ENCODE measurements at places on chromosomes 2 and 18.

DNA sequence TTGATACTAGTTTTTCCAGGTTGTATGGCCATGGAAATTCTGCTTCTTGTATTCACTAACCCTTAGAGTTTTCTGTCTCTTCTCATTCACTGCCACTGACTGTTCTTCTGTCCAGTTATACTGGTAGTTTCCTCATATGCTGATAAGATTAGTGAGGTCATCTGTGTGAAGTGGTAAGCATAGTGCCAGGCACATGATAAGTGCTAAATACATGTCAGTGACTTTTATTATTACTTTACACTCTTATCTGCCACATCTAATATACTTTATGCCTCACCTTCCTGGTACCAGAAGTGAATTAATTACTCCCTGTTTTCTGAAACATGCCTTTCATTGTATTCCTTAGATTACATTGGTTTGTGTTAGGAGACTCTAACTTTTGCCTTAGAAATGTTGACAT lies 91.3 kb downstream of the NBEAL1 start:
- no peak for DNase-seq

DNA sequence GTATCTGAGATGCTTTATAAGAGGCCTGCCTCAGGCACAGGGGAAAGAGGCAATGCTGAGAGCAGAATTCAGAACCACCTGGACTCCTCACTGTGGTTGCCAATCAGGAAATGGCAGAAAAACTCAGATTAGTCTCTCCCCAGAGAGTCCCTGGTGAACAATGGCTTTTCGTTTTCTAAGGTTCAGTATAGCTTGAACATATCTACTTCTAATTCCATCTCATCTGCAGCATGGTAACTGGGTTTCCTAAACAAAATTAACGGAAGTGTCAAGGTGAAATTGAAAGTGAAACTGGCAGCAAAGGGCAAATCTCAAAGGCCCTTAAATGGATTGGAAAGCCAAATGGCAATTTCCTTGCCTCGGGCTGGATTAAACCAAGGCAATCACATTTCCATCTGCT lies 480.2 kb upstream of the ACVR2A start:
- no peak for DNase-seq

- DNase-seq, result no peak
These were observed 77.4 kb downstream of the RTP5 start for GRCh38 chr2:241947004-241947350.

GRCh38 chr2:159542101-159542500 lies 74.2 kb downstream of the BAZ2B start:
- DNase-seq, result no peak

DNA sequence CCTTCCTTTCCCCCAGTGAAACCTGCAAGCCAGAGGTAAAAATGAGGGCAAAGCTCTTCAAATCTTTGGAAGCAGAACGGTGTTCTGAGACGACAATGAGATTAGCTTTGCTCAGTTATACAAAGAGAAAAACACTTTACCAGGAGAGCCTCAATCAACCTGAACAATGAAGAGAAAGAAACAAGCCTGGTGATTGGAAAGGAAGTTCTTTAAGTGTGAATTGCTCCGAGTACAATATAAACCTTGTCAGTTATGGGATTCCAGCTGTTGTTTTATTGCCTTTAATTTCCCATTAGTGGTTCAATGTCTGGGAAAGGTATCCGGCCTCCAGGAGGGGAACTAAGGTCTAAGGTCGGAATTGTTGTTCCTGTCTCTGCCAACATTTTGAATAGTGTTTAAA lies 901.6 kb downstream of the EPHA4 start:
- DNase-seq, result no peak

DNA sequence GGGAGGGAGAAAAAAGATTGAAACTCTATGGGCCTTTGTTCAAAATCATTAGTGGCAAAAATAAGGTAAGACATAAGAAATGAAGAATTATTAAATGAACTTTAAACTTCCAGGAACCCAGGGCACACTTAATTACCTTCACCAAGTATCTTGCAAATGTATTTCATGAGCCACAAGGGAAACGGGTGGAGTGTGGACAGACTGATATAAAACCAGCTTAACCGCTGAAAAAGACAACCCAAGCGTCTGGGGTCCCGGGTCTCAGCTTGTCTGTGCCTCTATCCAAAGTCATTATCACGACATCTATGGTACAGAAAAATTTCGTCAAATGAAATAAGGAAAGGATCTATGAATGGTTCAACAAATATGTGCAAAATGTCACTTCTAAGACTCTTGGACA lies 13.9 kb upstream of the MBOAT2 start:
- no peak for DNase-seq

DNA sequence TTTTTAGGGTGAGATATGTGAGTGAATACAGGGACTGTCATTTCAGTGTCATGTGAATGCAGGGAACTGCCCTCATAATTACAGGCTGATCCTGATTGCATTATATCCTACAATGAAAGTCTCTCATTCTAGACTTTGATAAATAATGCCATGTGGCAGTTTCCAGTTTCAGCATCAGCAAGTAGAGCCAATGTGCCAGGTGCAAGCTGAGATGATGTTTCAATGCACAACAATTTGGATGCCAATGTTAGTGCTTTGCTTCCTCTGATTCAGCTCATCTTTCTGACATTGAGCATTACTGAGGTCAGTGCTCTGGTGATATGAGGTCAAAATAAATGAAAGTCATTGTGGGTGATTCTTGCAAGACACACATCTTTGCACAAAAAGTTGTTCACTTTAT lies 63.7 kb upstream of the TFPI start:
- DNase-seq, result no peak

DNA sequence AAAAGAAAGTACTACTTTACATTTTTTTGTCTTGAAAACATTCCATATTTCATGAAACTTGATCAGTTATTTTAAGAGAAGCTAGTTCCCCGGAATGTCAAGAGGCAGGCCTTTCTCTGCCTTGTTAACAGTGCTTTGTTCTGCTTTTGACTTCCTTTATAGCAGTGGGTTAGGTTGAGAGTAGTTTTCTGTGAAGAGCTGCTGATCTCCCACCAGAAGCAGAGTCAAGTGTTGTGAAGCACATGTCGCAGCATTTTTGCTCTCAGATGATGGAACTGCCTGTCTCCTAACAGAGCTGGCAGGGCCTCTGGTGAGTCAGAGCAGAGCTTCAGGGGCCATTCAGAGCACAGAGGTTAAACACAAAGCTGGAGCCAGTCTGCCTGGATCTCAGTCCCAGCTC lies 871.8 kb downstream of the SLC4A3 start:
- DNase-seq, result no peak

DNA sequence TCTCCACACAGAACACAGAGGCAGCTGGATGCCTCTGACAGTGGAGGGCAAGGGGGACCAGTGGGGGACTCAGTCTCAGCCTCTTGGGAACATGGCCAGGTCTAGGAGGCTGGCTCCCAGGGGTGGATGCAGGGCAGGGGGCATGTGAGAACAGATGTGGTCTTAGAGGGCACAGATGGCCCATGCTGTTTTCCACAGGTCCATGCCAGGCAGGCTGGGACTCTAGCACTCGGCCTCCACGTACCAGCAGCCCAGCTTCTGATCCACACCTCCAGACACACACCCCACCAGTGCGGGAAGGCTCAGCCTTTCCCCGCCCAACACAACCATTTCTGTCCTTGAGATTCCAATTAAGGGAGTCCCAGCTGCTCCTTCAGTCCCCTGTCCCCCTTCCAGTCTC lies 42.4 kb downstream of the TNS1 start:
- no peak for DNase-seq

DNA sequence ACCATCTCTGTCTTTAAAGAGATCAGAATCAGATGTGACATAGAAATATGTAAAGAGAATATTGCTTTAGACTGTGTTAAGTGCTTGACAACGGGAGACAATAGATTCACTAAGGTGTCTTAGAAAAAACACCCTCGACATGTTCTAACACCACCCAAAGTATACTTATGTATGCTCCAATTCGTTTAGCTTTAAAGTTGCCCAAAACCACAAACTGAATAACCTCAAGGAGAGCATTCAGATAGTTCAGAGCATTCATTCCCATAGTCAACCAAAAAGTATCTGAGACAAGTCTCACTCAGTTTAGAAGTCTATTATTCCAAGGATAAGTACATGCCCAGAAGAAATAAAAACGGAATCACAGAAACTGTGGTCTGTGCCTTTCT lies 96.4 kb downstream of the KYNU start:
- no peak for DNase-seq

- no peak for DNase-seq
These were observed 70.6 kb downstream of the MBP start for GRCh38 chr18:77061946-77062517.

- no peak for DNase-seq
These were observed 20.8 kb downstream of the DOK1 start for GRCh38 chr2:74575320-74575719.

GRCh38 chr2:204272089-204272488 lies 273.2 kb upstream of the PARD3B start:
- DNase-seq, result no peak

DNA sequence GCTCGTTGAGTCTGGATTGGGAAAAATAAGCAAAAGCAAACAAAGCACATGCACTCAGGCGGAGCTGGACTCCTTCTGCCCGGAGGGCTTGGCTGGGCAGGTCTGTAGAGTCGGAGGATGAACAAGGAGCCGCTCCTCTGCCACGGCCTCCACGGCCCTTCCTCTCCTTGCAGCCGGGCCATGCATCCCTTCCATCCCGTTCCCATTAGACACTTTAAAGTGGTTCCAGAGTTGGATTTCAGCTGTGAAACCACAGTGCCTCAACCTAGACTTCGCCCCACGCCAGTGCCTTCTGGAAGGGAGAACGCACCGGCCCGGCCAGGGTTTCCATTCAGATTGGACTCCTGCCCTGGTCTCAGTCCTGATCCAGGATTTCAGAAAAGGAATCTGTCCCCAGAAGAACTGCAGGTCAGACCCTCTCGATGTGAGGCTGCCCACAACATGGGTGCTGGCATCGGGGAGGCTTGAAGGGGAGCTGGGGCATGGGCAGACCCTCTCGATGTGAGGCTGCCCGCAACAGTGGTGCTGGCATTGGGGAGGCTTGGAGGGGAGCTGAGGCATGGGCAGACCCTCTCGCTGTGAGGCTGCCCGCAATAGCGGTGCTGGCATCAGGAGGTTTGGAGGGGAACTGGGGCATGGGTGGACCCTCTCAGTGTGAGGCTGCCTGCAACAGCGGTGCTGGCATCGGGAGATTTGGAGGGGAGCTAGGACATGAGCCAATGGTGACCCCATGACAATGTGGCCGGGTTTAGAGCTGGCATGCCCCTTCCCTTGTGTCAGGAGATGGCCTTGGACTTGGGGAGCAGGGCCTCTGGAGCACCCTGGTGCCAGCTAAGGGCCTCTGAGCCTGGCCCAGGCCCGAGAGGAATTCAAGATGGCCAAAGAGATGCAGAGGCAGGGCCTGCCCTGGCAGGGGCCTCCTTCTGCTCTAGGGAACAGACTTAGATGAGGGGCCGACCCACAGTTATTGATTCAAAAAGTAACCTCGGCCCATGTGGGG lies 304.5 kb downstream of the NDUFA10 start:
- no peak for DNase-seq

- no peak for DNase-seq
These were observed 70.6 kb downstream of the OTX1 start for GRCh38 chr2:63121055-63121834.

GRCh38 chr2:143468341-143468888 lies 339.2 kb downstream of the ARHGAP15 start:
- DNase-seq, result no peak

DNA sequence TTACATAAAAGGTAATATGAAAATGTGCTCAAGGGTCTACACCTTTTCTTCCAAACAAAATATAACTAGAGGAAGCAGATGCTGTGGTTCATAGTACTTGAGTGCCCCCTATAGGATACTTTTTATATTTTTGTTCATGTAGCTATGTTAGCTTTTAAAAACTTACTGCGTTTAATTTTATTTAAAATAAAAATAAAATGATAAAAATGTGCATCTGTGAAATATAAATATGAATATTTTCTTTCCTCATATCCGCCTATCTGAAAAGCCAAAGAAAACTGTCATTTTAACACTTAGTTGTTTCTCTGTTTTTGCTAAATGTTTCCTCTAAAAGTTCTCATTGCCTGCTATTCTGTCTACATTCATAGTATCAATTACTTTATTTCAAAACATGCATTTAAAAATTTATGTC lies 9.6 kb upstream of the LRP1B start:
- DNase-seq, result no peak

DNA sequence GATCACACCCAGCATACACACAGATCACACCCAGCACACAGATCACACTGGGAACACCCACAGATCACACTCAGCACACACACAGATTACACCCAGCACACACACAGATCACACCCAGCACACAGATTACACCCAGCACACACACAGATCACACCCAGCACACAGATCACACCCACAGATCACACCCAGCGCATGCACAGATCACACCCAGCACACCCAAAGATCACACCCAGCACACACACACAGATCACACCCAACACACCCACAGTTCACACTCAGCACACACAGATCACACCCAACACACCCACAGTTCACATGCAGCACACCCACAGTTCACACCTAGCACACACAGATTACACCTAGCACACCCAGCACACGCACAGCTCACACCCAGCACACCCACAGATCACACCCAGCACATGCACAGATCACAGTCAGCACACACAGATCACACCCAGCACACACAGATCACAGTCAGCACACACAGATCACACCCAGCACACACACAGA lies 117.6 kb downstream of the DYSF start:
- DNase-seq, result no peak

DNA sequence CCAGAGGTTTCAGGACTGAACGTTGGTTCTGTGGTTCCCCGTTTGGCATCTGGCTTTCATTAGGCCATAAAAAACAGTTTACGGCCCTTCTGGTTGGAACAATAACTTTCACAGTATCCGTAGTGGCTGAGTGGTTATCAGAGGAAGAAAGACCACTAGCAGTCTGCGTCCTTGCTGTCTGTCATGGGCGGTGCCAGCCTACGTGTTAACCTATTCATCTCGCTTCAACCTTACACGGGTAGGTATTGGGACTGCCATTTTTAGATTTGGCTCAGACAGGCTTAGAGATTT lies 42.6 kb upstream of the ROCK2 start:
- DNase-seq, result no peak

DNA sequence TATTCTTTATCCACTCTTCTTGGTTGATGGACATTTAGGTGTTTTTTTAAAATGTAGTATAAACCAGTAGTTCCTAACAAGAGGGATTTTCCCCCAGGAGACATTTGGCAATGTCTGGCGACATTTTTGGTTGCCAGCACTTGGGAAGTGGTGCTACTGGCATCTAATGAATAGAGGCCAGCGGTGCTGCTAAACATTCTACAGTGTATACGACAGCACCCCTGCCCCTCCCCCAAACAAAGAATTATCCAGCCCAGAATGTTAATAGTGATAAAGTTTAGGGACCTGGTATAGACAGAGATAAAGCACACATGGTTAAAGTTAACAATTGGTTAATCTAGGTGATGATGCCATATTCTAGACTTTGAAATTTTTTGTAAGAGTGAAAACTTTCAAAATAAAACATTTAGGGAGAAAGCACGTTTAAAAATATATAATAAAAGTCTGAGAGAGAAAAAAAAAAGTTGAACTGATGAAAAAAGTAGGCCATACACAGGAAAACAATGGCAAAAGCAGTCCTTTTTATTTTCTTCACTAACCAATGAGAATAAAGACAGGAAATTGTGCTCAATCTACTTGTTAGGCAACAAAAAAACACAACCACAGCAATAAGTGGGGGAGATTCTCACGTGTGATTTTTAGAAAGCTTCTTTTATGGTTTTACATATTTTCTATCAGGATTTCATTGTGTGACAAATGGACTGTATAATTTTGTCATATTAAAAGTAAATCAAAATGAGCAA lies 14.8 kb downstream of the FBXO48 start:
- DNase-seq, result no peak

- DNase-seq, result no peak
These were observed 6.8 kb downstream of the CPLX4 start for GRCh38 chr18:59311631-59312030.
